ENCODE measurements at places on chromosomes 5 and 9. TPM values are rescaled to one million over a fixed set of nuclear protein-coding genes. Genes with fewer than 3 reads are reported as not detected.

The GRM6 gene
- total RNA-seq = not detected

The PIP5KL1 gene
- 4.3 TPM for total RNA-seq

The CYLC2 gene
- total RNA-seq = not detected

The ACOT12 gene
- not detected for total RNA-seq

The TNFSF8 gene
- total RNA-seq = 0.20 TPM

The CAMK4 gene
- 1.6 TPM for total RNA-seq

DNA sequence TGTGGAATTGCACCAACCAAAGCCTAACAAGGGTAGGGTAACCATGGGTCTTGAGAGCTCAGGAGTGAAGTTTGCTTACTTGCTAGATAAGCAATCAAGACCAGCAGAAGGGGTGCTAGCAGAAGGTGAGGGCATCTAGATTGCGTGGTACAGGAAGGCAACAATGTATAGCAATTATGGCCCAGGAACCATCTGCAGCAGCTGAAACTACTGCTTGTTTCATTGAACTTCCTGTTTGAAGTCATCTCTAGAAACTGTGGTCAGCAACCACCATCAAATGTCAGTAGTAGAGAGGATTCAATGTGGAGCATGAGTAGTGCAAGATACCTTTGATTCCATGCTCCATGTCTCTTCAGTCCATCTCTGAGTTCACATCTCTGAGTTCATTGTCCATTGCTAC, 462.1 kb upstream of the GRAMD2B start:
- no peak for ATAC-seq

GRCh38 chr5:131367219-131367860, 103.5 kb downstream of the CDC42SE2 start:
- ATAC-seq = no peak

GRCh38 chr9:34010979-34011378, 37.7 kb downstream of the UBAP2 start:
- no peak for ATAC-seq

- peak; percentile 32 for ATAC-seq
Measured at GRCh38 chr5:171724468-171725204, 61.0 kb upstream of the SMIM23 start.

- peak; percentile 89 for ATAC-seq
Measured at GRCh38 chr5:116947691-116948528, 373.3 kb upstream of the SEMA6A start.

GRCh38 chr9:69157751-69158466, 16.2 kb upstream of the TJP2 start:
- ATAC-seq = no peak

All from esophagus mucosa (tissue), 1 donor.